ENCODE measurements at places on chromosomes 6 and 20.

DNA sequence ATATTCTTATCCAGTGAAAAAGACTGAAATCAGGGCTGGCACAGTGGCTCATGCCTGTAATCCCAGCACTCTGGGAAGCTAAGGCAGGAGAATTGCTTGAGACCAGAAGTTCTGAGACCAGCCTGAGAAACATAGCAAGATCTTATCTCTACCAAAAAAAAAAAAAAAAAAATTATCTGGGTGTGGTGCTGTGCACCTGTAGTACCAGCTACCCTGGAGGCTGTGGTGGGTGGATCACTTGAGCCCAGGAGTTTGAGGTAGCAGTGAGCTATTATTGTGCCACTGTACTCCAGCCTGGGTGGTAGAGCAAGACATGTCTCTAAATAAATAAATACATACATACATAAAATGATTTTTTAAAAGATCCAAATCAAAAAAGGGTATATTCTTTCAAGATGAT lies 6.3 kb downstream of the CALHM6 start:
- DNase-seq = no peak

DNA sequence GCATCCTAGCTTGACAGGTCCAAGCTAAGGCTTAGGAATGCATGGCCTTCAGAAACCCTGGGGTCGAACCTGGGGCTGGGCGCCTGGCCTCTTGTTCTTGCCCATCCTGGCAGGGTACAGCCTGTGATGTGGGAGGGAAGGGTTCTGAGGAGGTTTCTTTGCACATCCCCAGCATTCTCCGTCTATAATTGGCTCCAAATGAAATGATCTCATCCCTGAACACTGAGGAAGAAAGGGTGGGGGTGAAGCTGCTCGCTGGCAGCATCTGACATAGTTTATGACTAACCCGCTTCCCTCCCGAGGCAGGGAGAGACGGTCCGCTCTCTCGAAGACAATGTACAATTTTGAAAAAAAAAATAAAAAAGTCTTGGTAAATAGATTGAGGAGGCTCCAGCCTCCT lies 67.1 kb upstream of the ZNFX1 start:
- peak; percentile 95 for DNase-seq

DNA sequence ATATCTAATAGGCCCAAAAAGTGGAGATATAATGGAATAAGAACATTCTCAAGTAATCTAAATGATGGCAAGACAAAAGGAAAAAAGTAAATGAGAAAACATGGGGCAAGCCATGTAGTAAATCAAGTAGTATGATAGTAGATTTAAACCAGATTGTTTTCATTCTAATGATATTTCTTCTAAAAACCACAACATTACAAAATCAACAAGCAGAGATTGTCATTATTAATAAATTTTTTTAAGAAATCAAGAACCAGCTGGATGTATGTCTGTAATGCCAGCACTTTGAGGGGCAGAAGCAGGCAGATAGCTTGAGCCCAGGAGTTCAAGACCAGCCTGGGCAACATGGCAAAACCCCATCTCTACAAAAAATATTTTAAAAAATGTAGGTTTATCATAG lies 155.0 kb downstream of the RNGTT start:
- DNase-seq = no peak

DNA sequence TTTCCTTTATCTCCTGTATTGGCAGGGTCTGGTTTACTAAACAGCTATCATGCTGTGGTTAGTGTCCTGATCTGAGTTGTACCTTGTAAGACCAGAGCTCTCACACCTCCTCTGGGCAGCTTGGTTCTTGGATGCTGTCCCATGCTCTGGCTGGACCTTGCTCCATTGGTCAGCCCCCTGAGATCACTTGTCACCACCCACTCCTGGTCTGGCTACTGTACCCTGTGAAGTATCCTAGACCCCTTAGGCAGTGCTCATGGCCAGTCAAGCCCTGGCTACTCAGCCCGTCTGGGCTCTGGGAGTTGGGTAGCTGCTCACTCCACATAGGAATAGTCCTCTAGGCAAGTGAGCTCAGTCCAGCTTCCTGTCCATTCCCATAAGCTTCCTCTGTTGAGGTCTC lies 31.1 kb downstream of the ADGRF4 start:
- DNase-seq = no peak
